PC-3 (cell line): ENCODE measurements at places on chromosomes 6 and 20. TPM values are rescaled to one million over a fixed set of nuclear protein-coding genes. Genes with fewer than 3 reads are reported as not detected.

- DNase-seq = no peak
These were observed 1.3 kb downstream of the RGS19 start for GRCh38 chr20:64077876-64078551.

DNA sequence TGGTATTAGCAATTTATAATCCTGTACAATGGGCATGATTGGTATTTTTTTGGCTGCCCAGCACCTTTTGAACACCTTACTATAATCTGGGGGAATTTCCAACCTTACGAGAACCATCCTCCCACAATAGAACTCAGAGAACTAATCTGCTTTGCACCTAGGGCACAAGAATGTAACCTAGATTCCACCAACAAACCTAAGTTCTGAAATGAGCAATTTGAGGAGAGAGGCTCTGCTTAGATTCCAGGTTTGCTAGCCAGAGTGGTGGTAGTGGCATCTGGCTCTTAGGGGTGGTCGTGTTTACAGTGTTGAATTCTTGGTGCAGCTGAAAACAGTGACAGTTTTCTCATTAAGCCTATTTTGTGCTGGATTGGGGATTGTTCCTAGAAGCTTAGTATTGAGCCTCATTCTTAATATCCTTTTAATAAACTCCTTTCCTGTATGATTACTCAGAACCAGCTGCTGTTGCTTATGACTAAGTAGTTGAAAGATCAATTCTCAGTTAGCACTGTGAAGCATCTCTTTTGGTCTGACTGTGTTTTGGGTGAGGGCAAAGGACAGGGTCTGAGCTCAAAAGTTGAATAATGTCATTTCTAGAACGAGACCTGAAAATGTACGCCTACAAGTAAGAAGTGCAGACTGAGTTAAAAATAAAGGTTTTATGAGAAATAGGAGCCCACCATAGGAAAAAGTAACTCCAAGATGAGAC is 385.6 kb downstream of the CDKAL1 start:
- DNase-seq = peak; percentile 49

Gene CST4
- 0.98 TPM in 1 of 2 replicates, not detected in the other for total RNA-seq

DNA sequence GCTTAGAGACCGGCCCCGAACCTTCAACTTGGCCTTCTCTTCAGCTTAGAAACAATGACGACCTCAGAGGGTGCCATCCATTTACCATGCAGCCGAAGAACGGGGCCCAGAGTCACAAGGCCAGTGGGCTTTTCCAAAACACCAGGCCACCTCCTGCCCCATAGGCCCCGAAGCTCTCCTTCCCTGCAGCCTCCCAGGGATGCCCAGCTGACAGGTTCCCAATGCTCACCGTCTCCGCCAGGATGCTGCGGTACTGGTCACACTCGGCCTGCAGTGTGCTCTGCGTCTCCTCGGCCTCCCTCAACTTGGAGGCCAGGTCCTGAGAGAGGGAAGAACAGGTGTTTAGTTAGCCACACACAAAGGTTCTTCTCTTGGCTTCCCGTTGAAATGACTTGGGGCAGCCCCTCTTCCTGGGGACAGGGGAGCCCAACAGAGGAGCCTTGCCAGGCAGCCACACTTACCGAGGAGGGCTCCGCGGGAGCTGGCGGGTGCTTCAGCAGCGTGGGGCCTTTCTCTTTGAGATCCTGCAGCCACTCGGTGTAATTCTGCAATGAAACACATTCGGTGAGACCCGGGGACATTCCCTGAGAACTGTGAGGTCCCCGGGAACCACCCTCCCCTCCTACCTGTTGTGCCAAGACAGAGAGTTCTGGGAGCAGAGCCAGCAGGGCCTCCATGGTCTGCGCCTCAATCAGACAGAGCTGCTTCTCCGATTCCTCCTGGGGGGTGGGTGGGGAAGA is 51.5 kb downstream of the DSTN start:
- DNase-seq = no peak

DNA sequence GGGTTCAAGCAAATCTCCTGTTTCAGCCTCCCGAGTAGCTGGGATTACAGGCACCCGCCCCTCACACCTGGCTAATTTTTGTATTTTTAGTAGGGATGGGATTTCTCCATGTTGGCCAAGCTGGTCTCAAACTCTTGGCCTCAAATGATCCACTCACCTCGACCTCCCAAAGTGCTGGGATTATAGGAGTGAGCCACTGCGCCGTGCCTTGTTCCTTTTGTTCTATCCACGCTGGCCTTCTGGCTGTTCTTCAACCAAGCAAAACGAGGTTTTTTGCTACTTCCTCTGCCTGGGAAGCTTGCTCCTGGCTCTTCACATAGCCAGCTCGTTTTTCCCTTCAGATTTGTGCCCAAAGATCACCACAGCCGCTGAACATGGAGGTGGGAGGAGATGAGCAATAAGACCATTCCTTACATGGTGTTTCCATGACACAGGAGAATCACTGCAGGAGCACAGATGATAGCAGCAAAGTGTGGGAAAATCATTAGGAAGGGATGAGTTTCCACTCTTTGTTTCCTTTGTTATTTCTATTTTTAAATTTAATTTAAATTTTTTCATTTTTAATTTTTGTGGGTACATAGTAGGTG is 201.0 kb upstream of the ZNF217 start:
- no peak for DNase-seq
